ENCODE measurements at places on chromosomes 1 and 21.
A peak's percentile ranks its signal among the peaks of the same experiment; 100 is the strongest.

DNA sequence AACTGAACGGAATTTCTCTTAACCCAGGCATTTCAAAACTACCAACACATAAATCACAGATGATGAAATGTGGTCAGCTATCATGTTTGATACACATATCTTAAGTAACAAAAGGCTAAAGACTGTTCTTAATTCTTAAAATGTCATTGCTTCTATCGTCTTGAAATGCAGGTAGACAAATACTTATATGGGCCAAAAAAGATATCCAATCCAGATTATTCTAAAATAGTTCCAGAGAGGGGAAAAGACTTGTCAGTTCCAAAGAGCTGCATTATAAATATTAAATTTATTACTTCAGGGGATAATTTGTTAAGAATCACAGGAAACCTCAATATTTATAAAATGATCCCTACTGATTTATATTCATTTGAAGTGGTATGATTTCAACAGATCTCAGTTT, 259.4 kb downstream of the FAF1 start:
- DNase-seq: no peak

- no peak for DNase-seq
These were observed 94.3 kb downstream of the RNF220 start for GRCh38 chr1:44499306-44499705.

GRCh38 chr1:158227904-158228623, 26.2 kb upstream of the CD1A start:
- DNase-seq: no peak

DNA sequence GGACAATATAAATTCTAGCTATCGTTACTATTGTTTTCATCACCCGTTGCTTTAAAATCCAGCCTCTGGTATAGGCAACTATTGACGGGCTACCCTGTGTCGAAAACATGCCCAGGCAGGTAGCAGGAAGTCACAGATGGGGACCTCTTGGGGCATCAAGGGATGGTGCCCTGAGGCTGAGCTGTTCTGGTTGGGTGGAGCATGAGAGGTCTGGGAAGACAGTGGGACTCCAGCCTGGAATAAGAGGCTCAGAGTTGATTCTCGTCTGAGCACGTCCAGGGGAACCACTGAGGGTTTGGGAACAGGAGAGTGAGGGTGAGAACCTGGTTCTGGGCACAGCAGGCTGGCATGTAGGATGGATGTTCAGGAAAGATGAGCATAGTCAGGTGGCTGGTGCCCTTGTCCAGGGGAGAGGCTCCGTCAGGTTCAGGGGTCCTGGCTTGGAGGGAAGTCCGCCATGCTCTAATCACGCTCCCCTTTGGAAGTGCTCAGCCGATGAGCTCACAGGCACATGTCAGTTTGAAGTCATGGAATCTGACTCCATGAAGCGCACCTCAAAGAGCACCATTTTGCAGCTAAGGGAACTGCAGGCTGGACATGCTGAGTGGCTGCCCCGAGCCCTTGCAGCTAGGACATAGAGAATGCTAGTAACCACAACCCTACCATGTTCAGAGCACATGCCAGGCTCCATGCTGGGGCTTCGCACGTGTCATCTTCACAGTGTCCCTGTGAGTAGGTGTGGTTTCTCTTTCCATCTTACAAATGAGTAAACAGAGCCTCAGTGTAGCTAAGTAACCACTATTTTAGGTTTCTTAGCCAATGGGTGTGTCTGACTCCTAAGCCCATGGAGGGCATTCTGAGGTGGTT, 21.0 kb downstream of the PCSK9 start:
- peak; percentile 62 for DNase-seq
